ENCODE measurements at places on chromosomes 3 and 15.

- DNase-seq: peak; percentile 55
Measured at GRCh38 chr3:66138336-66139313, 82.2 kb upstream of the SLC25A26 start.

DNA sequence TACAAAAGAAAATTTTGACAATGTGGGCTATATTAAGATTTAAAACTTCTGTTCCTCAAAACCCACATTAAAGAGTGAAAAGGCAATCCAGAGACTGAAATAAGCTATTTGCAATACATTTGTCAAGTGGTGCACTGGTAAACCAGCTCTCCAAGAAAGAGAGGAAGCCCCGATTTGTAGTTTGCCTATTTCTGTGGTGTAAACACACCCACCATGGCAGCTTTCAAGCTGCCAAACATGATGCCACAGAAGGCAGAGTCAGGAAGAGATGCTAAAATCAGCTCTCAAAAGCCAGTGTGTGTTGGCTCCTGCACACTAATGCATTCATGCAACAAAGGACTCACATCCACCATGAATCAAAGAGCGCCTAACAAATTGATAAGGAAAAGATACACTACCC is 17.5 kb downstream of the RFTN1 start:
- no peak for DNase-seq

- no peak for DNase-seq
Measured at GRCh38 chr15:46471096-46471495, 836.3 kb downstream of the SQOR start.

GRCh38 chr15:85334241-85334640 is 46.2 kb upstream of the AKAP13 start:
- DNase-seq: no peak

DNA sequence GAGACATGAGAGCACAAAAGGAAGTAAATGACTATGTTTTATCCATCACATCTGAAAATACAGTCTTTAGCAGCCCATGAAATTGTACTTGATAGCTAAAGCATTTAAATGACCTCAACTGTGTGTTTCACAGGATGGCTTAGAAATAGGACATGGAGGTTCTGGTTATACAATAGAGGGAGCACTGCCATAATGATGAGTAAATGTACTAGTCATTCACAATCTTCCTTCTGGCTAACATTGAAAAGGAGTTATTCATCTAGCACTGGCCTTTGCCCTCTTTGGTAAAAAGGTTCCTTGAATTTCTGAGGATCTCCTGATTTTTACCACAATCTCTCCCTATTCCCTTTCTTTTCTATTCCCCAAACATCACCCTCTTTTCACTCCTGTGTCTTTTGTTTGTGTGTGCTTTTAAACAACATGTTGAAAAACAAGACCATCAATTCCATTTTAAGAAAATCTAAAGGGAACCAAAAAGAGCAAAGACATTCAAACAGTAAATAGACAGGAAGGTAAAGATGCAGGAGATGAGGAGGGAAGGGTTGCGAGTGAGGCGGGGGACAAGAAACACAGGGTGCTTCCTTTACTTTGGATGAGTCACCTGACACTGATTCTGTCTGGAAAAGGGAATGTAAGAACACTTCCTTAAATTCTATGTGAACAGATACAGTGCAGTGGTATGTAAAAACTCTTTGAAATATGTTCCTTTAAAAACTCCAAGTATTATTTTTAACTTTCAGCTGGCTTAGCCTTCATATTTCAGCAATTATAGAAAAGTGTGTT is 619.0 kb downstream of the MECOM start:
- no peak for DNase-seq

- no peak for DNase-seq
Measured at GRCh38 chr3:96991800-96992365, 177.5 kb downstream of the EPHA6 start.

DNA sequence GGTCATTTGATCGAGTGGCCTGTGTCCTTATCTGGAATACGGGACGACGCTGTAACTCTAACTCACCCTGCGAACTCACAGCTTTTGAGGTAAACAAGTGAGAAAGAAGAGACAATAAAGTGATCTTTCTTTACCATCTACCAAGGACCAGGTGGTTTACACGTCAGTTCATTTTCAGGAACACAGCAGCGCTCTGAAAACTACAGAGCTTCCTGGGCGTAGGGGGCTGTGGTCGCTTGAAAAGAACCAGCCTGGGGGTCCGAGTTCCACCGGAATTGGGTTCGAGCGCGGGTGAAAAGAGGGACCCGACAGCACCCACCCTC is 357 bp downstream of the KIAA1143 start:
- DNase-seq: peak; percentile 32

DNA sequence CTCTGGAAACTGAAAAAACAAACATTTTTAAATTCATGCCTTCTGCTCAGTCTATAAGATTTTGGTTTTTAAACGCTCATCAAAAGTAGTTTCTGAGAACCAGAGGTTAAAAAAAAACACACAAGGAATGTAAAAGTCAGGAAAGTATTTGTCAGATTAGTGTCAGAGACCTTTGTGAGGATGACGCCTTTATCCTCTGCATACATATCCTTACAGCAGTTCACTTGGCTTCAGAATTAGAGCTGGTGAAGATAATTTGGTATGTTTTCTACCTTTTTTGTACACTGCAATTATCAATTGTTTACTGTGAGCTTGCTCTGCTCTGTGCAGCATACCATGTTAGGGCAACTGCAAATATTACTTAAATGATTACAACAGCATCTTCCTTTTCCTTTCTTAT is 8.3 kb downstream of the PRTG start:
- DNase-seq: no peak

GRCh38 chr15:100918034-100918689 is 995 bp upstream of the LRRK1 start:
- peak; percentile 79 for DNase-seq

GRCh38 chr15:23599053-23599452 is 33.6 kb downstream of the MKRN3 start:
- no peak for DNase-seq

DNA sequence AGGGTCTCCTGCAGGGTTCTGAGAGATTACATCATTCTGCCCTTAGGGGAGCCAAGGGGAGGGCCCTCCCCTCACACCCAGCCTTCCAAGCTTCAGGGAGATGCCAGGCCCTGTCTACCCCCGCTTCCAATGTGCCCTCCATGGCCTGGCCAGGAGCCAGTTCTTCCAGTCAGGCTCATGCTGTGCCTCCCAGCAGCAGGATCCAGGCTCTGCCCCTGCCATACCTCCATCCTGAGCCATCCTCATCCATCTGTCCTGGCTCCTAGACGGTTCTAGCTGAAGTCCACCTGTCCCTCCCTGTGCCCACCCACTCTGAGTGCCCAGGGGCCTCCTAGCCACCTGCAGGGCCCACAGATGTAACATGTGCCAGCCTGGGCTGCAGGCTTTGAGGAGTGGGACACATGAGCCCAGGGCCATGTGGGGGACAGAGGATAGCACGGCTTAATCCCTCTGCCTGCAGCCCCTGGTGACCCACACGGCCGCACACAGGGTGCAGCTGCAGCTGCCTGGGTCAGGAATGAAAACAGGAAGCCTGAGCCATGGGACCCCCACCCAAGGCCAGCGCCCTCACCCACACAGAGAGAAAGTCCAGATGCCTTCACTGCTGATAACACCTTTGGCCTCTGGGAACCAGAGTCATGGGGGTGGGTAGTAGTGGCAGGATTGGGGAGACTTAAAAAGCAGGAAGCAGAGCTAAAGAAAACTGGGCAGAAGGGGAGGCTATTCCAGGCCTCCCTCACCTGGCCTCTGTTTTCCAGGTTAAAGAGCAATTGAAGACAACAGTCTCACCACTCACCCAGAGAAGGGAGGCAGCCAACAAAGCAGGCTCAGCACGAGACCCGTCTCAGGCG is 11.8 kb downstream of the PLCD1 start:
- no peak for DNase-seq

DNA sequence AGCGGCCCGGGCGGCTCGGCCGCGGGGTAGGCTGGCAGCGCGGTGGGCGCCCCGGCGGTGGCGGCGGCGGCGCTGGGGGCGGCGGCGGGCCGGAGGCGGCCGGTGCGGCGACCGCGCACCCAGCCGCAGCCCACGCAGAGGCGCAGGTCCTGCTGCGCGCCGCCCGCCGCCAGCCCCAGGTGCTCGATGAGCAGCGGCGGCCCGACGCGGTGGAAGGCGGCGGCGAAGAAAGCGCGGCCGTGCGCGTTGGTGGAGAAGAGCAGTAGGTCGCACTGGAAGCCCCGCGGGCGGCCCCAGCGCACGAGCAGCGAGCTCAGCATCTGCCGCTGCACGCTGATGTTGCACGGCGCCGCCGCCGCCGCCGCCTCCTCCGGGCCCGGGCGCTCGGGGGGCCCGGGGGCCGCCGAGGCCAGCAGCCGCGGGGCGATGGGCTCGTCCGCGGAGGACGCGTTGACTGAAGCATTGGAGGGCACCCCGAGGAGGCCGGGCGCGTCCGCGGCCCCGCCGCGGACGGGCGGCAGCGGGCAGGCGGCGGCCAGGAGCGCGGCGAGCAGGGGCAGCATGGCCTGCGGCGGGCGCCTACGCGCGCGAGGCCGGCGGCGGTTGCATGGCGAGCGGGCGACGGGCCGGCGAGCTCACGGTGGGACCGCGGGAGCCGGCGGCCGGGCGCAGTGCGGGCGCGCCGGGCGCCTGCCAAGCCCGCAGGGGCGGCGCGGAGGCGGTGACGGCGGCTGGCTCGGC is 452 bp downstream of the TMEM158 start:
- no peak for DNase-seq

- no peak for DNase-seq
Measured at GRCh38 chr15:53110999-53111398, 320.9 kb upstream of the ONECUT1 start.

GRCh38 chr15:101042320-101042719 is 123.2 kb downstream of the LRRK1 start:
- DNase-seq: no peak

GRCh38 chr3:10185804-10186762 is 21.4 kb downstream of the IRAK2 start:
- no peak for DNase-seq

- DNase-seq: no peak
Measured at GRCh38 chr15:81255958-81256320, 59.3 kb downstream of the IL16 start.

DNA sequence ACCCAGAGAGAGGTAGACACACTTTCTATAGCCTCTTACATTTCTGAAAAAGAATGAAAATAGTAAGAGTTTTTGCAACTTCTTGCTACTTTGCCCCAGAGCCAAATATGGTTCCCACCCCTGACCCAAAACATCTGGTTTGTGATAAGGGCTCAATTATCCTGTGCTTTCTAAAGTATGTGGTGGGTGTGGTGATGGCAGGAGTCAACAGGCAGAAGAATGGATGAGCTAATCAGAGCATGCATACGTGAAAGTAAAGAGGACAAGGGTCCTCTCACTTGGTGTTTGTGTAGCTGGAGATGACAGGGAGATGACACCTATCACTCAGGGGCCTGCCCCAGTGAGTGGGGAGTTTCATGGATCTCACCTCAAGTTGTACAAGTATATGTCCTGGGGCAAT is 19.1 kb downstream of the KBTBD8 start:
- no peak for DNase-seq

DNA sequence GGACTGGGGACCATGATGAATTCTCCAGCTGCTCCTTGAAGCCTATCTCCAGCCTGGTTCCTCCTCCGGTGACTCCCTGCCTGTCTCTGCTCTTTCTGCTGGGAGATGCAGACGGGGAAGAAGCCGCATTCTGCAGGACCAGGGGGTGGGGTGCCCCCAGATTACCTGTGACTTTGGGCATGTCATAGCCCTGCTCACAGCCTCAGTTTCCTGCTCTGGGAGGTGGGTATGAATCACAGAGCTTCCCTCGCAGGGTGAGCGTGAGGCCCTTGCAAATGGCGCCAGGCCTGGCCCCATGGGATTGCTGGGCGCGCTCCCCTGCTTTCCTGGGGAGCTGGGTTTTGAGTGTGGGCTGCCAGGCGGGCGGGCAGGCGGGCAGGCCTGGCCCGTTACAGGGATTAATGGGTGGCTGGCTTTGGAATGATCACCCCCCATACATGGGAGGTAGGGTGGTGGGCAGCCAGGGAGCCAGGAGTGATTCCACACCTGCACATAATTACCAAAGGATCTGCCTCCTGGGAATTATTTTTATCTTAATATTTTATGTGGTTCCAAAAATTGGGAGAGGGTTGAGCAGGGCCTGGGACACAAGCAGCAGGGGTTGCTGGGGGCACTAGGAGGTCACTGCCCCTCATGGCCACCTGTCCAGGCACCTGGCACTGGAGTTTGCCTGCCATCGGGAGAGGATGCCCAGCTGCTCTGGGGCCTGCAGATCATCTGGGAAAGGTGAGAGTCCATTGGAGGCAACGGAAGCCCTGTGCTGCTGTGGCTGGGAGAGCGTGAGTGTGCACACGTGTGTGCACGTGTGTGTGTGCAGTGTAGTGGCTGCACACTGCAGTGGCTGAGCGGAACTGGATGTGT is 106.8 kb downstream of the WNT7A start:
- no peak for DNase-seq

DNA sequence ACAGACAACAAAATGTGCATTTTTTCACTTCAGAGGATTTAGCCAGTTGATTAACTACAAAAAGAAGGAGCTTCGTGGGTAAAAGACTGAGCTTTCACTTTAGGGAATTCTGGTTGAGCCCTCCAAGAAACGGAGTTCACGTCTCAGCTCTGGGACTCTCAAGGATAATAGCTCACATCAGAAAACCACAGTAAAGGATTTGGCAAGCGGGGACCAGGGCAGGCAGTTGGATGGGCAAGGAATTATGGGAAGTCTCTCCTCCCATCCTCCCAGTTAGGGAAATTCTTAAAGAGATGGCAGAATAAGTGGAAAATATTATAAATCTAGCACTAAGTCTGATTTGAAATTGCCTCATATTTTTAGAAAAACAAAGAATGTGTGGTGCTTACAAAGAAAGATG is 188.3 kb upstream of the EOMES start:
- DNase-seq: no peak

- DNase-seq: no peak
Measured at GRCh38 chr3:123350971-123351370, 97.9 kb downstream of the ADCY5 start.

DNA sequence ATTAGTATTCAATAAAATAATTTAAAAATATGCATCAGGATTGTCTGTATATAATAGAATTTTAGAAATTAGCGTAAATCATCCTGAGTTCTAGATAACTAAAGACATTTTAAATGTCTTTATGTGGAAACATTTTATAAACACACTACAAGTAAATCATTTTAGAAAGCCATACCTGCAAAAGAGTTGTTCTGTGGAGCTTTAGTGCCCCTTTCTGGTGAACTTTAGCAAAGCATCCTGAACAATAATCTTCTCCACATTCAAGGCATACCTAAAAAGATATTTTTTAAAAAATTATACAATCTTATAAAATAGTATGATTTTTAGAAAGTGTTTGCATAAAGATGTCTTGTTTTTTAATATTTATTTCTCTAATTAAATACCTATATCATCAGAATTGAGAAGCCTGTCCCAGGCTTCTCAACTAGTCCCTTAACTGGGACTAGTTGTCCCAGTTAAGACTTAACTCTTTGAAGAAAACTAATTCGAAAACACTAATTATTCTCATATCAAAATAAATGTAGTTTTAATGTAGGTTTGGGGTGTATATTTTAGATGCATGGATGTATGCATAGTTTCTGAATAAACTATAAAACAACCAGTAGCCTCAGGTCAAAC is 29.7 kb downstream of the ZBBX start:
- peak; percentile 64 for DNase-seq

GRCh38 chr3:112629425-112629824 is 11.5 kb downstream of the CCDC80 start:
- peak; percentile 19 for DNase-seq

- no peak for DNase-seq
Measured at GRCh38 chr3:177764377-177764912, 567.2 kb upstream of the TBL1XR1 start.
